RPMI7951 (cell line): ENCODE measurements at places on chromosomes 4 and X. TPM values are rescaled to one million over a fixed set of nuclear protein-coding genes. Genes with fewer than 3 reads are reported as not detected.

- peak; percentile 80 for DNase-seq
These were observed 25.4 kb downstream of the SEC31A start for GRCh38 chr4:82865592-82865991.

DNA sequence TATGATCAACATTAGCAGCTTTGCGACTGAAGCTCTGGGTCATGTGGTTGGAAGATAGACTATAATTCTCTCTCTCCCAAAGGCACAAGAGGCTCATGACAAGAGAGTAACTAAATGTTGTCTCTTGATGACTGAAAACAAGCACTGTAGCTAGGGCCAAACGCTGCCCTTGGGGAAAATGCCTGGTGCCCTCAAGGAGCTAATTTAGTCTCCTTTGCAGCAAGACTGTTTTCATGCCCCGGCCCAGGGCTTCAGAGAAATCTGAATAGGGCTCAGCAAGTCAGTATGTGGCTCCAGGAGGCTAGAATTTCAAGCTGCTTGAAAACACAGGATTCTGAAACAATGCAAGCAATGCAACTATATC is 411.9 kb downstream of the GPAT3 start:
- DNase-seq, result no peak

DNA sequence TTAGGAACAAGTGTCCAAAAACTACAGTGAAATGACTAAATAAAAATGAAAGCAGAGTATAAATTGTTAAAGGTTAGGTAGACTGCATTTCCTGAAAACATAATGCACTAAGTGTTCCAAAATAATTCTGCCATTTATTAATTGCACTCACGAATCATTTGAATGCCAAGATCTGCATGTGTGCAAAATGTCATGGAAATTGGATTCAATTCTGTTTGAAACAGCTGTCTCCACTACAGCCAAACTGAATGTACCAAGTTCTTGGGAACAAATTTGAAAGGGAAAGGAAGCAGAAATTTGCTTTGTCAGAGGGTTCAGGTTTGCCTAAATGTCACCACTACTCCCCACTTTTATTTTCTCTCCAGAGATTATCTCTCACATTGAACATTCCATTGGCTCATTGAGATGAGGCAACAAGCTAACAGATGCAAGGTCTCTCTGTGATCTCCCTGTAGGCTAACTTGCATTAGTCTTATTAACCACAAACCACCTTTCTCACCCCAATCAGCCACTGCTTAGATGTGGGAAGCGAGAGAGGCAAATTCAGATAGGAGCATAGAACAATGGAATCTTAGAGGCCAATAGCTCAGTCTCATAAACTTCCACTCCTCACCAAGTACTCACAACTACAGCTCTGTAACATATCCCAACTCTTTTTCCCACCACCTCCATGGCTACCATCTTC is 226.6 kb downstream of the KDR start:
- no peak for DNase-seq

RAB41 gene
- not detected in 2 replicates for total RNA-seq

DNA sequence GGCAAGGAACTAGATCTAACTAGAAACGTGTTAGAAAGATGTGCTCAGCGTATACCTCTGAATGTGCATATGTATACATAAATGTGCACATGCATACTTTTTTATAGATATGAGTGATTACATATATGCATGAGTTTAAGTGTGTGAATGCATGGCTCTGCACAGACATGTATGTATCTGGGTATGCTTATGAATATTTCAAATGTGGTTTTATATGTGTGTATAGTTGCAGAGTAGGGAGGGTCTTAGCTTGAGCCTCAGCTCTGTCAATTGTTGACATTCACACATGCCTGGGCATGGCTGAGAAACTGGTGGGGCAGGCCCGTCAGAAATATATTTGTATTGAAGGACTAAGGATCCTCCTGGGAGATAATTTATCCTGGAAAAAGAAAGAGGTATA is 31.1 kb downstream of the RAP2C start:
- DNase-seq, result no peak

DNA sequence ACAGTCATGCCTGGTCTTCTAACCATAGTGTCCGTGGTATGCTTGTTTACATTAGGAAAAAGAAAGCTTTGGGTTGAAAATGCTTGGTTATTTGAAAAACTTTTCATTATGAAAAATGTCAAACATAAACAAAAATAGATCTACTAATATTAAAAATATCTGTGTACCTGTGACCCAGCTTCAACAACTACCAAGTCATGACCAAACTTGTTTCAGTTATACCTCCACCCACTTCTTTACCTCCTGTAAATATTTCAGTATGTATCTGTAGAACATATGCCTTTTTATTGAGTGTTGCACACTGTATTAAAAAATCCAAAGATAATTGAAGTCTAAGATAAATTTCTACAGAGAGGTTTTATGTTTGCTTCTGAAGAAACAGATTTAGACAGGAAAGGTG is 153.7 kb upstream of the GYPA start:
- no peak for DNase-seq
